ENCODE measurements at places on chromosomes 3 and 15. TPM values are rescaled to one million over a fixed set of nuclear protein-coding genes. Genes with fewer than 3 reads are reported as not detected.
A peak's percentile ranks its signal among the peaks of the same experiment; 100 is the strongest.

- no peak for DNase-seq
Measured at GRCh38 chr15:98586066-98586465, 62.3 kb upstream of the IGF1R start.

GNAT1 gene
- total RNA-seq = not detected

DNA sequence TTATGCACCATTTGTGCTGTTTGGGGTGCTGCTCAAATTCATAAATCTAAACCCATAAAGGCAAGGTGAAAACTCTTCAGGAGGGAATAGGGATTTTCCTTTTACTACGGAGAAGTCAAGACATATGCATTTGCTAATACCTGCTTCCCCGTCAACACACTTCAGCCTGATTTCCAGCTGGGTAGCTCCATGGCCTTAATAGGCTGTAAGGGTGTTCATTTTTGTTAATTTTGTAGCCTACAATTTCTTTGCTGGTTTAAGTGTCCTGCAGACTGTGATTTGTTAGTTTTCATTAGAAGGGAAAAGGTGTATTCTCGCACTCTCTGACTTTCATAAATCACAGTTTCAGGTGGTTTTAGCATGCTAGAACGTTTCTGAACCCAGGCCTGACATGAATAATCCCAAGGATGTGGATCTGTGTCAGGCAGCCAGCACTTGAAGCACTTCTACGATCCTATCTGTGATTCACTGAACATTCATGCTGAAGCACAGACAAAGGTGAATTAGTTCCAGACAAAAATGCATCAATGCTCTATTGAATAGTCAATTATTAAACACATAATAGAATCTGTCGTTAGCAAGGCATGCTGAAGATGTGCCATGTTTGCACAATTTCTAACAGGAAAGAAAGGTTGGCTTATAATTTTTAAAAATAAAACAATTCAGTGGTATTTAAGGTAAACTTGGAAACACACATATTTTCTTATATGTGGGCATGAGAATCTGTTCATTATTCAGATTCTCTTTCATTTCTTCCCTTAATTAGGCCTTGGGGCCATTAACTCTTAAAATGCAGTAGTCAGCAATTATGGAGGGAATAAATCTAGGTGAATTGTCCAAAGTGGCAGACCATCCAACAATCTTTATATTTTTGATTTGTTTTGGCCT is 17.9 kb upstream of the NMNAT3 start:
- no peak for DNase-seq

DNA sequence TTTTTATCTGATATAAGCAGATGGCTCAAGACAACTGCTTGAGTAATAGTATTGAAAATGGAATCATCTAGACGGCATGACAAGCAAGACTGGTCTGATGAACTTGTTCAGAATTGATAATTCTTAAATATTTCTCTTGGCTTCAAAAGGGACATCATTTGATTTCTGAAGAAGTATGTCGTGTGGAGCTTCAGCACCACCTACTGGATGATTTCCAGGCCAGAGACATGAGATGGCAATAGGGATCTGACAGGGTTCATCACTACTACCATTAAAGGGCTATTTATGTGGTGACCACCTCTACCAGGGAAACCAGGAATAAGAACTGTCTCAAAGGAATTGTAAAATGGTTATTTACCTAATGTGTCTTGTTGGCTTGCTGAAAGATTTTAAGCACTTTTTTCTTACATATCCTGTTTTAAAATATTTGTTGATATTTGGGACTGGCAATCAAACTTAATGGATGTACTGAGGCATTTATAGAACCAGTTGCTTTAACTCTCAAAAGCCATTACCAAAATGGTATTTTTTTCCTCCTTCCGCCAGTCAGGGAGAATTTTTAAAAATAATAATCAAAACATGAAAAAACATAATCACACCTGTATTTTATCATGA is 99.5 kb upstream of the FAM98B start:
- DNase-seq = peak; percentile 51
